Panc1 (cell line): ENCODE measurements at places on chromosomes 1 and 21.

GRCh38 chr1:228061411-228062084, 21.0 kb upstream of the ARF1 start:
- DNase-seq, result no peak

DNA sequence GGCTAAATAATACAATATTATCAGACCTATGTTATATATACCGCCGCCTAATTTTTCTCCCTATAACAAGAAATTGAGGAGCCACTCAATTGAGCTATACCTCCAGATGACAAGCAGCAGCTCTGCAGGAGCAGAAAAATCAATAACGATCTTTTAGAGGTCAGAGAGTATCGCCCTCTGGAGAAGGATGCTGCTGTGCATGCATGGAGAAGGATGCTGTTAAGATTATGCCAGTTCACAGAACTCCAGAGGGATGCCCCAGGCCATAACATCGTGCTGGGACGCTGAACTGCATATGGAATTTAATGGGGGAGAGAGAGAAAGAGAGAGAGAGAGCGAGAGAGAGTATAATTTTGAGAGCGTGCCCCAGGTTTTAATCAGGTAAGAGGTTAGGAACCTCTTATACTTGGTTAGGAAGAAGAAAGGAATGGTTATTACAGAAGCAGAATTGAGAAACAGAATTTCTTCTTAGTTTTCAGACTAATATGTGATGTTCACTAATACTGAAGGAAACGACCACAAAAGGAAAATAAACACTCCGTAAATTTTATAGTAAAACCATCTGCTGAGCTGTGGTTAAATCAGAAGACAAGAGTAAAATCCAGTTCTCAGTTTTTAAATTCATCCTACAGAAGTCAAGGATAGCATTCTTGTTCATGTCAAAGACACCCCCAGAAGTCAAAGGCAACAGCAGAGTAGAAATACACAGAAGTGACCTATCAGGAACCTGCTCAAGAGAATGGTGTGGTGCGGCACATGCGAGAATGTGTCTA, 111.1 kb downstream of the SMYD2 start:
- no peak for DNase-seq

DNA sequence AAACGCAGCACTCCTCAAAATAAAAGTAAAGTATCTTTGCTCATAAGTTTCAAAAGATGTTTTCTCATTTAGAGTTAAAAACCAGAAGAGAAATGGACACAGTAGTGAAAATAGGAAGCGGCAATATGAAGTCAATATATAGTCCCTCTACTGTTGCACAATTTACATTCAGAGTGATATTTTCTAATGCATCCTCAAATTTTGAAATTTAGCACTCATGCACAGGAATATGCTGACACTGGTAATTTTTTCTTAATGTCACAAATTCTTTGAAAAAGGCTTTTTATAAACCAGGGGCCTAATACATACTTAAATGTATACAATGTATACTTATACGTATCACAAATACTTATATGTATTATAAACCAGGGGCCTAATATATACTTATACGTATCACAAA, 19.5 kb downstream of the ST7L start:
- no peak for DNase-seq

DNA sequence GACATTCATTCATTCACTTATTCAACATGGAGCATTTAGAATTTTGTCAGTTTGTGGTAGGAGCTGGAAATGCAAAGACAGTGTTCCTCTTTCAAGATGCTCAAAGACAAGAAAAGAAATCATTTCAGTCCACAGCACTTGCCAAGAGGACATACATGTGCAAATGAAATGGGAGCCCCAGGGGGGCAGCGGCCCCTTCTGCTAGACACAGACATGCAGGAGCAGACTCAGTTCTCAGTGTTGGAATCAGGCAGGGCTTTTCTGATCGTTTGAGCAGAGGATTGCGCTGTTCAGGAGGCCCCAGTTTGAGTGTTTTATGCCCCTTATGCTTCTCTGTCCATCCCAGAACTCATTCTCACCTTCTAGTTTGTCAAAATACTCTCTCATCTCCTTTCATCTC, 35.6 kb upstream of the VASH2 start:
- no peak for DNase-seq

GRCh38 chr21:31124010-31124409, 85.7 kb upstream of the KRTAP19-8 start:
- no peak for DNase-seq

DNA sequence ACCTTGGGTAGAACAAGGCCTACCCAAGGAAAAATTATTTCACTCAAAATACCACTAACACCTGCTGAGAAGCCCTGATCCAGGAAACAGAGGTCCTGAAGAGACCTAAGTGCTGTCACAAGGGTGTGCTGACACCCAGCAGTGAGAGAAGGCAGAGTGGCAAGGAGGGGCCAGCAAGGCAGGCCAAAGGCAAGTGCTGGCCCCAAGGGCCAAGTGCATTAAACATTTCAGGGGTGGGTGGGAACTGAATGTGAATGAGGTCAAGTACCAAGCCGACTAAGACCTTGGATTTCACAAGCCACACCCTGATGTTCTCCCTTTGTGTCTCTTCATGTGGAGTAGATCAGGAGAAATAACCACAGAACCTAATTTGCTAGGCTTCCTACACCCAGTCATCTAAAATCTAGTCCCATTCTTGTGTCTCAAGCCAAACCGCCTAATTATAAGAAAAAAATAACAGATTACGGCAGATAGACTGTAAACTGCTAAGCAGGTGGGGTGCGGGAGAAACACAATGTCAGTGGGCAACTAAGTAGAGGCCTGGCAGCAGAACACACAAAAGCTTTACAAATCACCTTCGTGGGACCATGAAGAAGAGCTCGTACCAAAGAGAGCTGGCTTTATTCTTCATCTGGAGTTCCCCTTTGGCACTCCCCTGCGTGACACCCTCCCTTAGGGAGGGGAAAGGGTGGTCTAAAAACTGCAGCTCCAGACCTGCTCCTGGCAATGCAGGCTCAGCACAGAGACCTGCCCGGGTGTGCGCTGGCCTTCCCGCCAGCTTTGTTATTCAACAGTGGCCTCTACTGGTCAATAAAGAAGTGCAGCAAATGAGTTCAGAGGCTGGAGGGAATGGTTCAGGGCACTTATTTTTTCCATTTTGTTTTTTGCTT, 8.7 kb downstream of the UBE2G2 start:
- DNase-seq, result no peak

GRCh38 chr21:37468909-37469308, 102.3 kb downstream of the DYRK1A start:
- no peak for DNase-seq

- DNase-seq, result no peak
Measured at GRCh38 chr1:207904391-207904790, 6.5 kb downstream of the CD34 start.

DNA sequence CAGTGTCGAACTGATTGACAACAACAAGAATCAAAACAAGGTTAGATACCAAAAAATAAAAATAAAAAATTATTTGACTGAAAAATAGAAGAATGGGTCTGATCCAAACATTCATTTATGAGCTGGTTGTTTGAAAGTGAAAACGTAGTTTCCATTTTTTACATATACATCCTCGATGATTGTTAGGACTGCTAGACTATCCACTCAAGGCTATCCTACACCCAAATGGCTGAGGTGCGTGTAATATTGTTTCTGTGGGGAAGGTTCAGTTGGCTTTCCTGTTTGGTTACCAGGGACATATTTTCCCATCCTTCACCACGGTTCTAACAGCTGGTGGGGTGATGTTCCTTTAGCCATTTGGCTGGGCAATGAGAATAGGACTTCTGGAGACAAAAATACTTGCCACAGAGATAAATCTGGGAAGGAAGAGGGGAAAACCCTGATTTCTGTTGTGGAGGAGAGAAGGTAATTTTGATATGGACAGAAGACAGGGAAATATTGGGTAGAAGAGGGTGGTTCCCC, 66.3 kb downstream of the MAP3K7CL start:
- DNase-seq, result no peak

GRCh38 chr1:162498496-162498810, 835 bp downstream of the UHMK1 start:
- DNase-seq, result no peak

- no peak for DNase-seq
Measured at GRCh38 chr1:39204441-39205081, at the start of gene MACF1. MACF1 (plus strand) TSS chr1:39204695; CDS start chr1:39205023, 328 bp downstream.

DNA sequence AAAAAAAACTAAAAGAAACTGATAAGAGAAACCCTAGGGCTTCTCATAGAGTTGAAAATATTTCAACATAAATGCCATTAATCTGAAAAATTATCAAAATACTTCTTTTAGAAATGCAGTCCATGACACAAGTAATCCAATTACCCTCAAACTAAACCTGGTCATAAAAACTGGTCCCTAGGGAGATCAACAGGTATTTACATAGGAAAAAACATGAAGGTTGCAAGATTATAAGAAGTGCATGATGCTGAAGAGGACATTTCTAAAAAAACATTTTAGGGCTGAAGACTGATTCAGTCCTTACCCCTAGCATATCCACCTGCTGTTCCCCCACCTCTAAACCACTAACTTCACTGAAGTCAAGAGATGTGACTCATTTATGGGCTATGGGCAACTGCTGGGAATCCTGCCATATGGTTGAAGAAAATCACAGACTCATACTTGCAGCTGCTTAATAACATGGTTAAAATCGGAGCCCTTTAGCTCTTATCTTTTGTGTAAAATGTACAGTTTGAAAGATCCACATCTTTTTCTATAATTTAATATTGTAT, 131.0 kb upstream of the RUNX1 start:
- DNase-seq, result peak; percentile 33

DNA sequence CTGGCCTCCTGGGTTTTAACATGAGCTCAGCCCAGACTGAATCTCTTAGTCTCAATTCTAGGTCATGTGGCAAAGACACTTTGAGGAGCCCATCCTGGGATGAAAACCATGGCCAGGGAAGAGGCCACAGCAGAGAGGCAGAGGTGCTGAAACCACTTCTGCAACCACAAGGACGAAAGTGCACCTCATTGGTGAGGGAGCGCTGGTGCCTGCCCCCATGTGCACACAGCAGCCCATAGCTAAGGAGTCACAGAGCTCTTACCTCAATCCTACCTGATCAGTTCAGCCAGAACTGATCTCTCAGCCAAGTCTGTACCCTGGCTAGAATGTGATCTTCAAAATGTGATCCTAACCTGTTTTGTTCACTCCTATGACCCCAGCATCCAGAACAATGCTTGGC, 32.9 kb upstream of the SRP9 start:
- no peak for DNase-seq

DNA sequence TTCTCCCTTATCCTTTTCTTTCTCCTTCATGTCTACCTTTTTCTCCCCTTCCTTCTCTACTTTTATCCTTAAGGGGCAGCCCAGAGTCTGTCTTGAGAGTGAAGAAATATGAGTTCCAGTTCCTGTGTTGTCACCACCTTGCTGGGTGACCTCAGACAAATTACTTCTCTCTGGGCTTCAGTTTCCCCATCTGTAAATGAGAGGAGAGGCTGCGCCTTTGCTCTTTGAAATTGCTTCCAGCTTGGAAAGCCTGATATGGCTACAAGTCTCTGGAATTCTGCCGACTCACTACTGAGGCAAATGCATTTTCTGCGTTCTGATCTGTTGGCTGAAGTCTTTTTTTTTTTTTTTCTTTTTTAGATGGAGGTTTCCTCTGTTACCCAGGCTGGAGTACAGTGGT, 119.2 kb downstream of the SYF2 start:
- no peak for DNase-seq

- DNase-seq, result no peak
Measured at GRCh38 chr1:116382321-116382720, 9.3 kb downstream of the ATP1A1 start.

DNA sequence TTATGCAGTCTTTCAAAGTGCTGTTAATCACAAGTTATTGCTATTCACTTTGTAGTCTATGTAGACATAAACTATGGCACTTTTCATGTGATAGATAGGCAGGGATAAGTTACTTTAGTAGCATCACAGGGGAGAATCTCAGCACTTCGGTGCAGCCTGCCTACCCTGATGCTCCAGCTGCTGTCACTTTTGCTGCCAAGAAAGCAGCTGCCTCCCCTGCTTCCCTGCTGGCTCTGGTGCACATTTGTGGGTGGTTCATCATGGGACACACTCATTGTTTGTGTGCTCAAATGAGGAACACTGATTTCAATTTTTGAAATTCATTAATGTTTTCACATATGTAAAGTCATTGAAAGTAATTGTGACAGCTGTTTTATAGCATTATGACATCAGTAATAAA, 272.6 kb downstream of the S1PR1 start:
- DNase-seq, result no peak

GRCh38 chr1:8682573-8682972, 134.9 kb downstream of the RERE start:
- DNase-seq, result no peak

DNA sequence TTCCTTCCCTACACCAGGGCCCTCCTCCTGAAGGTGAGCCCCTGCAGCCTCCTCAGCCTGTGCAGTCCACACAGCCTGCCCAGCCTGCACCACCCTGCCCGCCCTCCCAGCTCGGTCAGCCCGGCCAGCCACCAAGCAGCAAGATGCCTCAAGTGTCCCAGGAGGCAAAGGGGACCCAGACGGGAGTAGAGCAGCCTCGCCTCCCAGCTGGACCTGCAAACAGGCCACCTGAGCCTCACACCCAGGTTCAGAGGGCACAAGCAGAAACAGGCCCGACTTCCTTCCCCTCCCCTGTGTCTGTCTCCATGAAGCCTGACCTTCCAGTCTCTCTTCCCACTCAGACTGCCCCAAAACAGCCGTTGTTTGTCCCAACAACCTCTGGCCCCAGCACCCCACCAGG, 38.8 kb downstream of the ZBTB17 start:
- DNase-seq, result no peak

- DNase-seq, result no peak
Measured at GRCh38 chr1:19300211-19300610, 11.6 kb upstream of the AKR7A3 start.

DNA sequence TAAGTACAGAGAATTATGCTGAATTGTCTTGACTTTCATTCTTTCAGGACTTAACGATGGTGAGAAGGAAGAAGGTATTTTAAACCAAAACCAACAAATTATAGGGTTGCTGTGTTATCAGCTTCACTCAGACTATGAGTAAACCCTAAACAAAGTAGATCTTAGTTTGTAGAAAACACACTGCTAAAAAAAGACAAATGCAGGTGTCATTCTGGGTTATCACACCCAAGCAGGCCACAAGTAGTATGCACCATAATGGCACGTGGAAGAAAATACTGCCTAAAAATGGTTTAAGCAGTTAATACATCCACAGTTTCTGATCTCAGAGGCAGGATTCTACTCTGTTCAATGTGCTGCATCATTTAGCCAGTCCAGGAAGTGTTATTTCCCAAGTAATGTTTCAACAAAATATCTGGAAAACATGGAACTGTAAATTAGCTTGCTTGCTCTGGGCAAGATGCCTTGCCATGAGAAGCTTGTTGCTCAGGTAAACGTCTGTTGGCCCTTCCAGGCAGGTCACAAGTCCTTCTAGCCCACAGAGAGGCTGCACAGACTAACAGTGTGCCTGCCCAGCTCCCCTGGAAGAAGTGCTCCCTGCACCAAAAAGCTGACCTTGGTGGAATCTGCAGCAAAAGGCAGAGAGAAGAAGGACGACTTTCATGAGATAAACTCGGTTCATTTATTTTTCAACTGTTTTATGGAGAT, 4.1 kb downstream of the DIPK1A start:
- DNase-seq, result no peak

DNA sequence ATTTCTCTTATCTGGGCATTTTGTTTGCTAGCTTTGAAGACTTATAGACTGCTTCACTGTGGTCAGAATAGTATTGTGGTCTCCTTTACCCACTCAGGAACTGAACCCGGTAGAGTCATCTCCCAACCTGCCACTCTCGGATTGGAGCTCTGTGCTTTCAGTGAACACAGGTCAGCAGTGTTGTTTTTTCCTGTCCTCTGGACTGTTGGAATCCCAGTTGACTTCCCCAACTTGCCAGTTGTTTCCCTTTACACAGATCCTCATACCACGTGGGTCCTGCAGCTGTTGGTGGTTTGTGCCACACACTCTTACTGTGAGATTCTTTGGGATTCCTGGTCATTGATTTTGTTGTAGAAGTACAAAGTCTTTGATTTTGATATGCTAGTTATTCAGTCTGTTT, 214.1 kb downstream of the DYRK1A start:
- DNase-seq, result no peak
